ENCODE measurements at places on chromosomes 7 and 10. TPM values are rescaled to one million over a fixed set of nuclear protein-coding genes. Genes with fewer than 3 reads are reported as not detected.

The CYP2C19 gene
- total RNA-seq: not detected

The PLEKHS1 gene
- total RNA-seq: not detected

The CPN1 gene
- total RNA-seq: not detected

The DLX6 gene
- not detected for total RNA-seq

The HKDC1 gene
- total RNA-seq: 8.2 TPM

The MMP21 gene
- 0.42 TPM for total RNA-seq

GRCh38 chr10:43160046-43160920 lies 22.0 kb downstream of the CSGALNACT2 start:
- no peaks in the 10 kb centered on the region for H3K27me3 ChIP-seq
- peaks cover 32% of the 10 kb centered on the region for H3K4me1 ChIP-seq
- H3K27ac ChIP-seq: peak overlapping the region; percentile 79
- H3K4me3 ChIP-seq: no peak overlapping the region

DNA sequence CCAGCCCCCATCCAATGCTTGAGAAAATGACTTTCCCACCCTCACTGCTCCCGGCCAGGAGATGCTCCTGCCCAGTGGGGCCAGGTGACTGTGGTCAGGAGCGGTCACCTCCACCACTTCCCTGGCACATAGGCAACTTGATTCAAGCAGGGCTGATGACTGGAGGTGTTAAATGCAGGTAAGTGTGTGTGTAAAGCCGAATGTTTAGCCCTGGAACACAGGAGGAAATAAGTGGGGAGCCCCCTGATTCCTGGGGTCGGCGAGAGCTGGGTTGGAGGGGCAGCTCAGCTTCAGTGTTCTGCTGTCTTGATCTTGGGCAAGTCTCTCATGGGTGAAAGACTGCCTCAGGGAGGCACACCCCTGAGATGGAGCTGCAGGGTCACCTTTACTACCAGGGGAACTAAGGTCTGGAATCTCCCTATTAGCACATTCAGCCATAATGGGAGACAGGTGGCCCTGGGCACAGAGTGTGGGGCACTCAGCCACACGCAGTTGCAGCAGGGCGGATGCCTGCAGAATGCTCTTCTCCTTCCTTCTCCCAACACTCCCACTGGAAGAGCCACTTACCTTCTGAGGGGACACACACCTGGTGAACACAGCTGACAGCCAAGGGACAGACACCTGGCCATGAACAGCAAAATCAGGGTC lies 124.1 kb downstream of the PTPN20 start:
- H3K4me3 ChIP-seq: no peak overlapping the region
- DNase-seq: no peak
- peaks cover 3% of the 10 kb centered on the region for H3K4me1 ChIP-seq
- H3K27me3 ChIP-seq: peaks cover 20% of the 10 kb centered on the region

GRCh38 chr7:16428672-16429071 lies 7.3 kb upstream of the CRPPA start:
- no peak overlapping the region for H3K4me3 ChIP-seq
- peaks cover 15% of the 10 kb centered on the region for H3K27me3 ChIP-seq
- no peaks in the 10 kb centered on the region for H3K36me3 ChIP-seq
- no peak for DNase-seq
- no peak overlapping the region for H3K27ac ChIP-seq

- H3K4me3 ChIP-seq: peak overlapping the region; percentile 79
- peak overlapping the region; percentile 77 for H3K27ac ChIP-seq
- peaks cover 5% of the 10 kb centered on the region for H3K36me3 ChIP-seq
Measured at GRCh38 chr7:107173691-107174406, 5.0 kb downstream of the HBP1 start.

- H3K4me3 ChIP-seq: no peak overlapping the region
- no peaks in the 10 kb centered on the region for H3K27me3 ChIP-seq
- no peak overlapping the region for H3K27ac ChIP-seq
- no peak for DNase-seq
- peaks cover 18% of the 10 kb centered on the region for H3K4me1 ChIP-seq
Measured at GRCh38 chr7:105336009-105336408, 52.7 kb downstream of the SRPK2 start.

- no peaks in the 10 kb centered on the region for H3K27me3 ChIP-seq
- no peak for DNase-seq
- H3K4me3 ChIP-seq: no peak overlapping the region
- H3K27ac ChIP-seq: no peak overlapping the region
- H3K4me1 ChIP-seq: peaks cover 9% of the 10 kb centered on the region
Measured at GRCh38 chr10:68618234-68618633, 58.1 kb downstream of the TET1 start.

All from T-helper 17 cell (primary cell).